T-cell (primary cell): ENCODE measurements at places on chromosomes 1 and 21. TPM values are rescaled to one million over a fixed set of nuclear protein-coding genes. Genes with fewer than 3 reads are reported as not detected.

The GPR137B gene
- 14.8 TPM for total RNA-seq

The MYOG gene
- total RNA-seq, result not detected

The ENAH gene
- total RNA-seq, result not detected

The REN gene
- total RNA-seq, result not detected

The CD5L gene
- not detected for total RNA-seq

DNA sequence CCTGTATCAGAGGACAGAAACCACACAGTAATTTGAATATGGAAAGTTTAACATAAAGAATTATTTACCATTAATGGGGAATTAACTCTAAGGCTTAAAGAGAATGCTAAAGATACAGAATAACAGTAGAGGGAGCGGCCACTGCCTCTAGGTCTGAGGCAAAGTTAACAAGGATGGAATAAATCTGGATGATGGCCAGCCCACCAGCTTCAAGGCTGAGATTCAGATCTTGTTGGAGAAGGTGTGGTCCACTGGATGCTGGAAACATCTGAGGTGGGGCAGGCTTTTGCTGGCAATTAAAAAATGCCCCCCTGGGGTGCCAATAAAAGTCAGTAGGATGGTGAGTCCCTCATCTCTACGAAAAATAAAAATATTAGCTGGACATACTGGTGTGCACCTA, 29.4 kb downstream of the ZMYM4 start:
- no peak overlapping the region for H3K4me3 ChIP-seq
- H3K27ac ChIP-seq, result no peak overlapping the region
- H3K4me1 ChIP-seq, result peaks cover 4% of the 10 kb centered on the region

DNA sequence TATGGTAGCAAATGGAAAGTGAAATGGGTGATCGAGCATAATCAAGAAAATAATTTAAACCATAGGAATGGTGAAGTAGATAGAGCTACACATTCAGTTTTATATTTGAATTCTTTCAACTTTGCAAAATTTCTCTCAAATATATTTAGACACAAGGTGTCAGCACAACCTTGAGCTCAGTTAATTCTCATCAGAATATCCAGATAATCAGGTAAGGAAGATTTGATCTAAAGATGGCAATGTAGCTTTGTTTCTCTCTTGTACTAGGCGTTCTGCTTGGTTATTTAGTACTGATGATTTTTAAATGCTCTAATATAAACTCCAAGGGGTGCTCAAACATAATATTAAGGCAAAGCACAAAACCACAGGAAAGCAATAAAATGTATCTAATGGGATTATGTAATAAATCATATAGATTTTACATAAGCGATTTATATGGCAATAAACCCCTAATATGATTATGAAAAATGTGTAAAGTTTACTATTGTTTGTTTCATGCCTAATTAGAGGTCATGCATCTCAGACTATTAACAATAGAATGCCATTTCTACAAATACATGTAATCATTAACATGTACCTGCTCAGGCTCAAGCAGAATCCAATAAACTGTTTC, 32.4 kb upstream of the SERTAD4 start:
- no peaks in the 10 kb centered on the region for H3K4me1 ChIP-seq
- no peak overlapping the region for H3K27ac ChIP-seq
- H3K27me3 ChIP-seq, result no peaks in the 10 kb centered on the region
- no peak overlapping the region for H3K4me3 ChIP-seq

GRCh38 chr21:44854664-44855446, 18.6 kb downstream of the PTTG1IP start:
- H3K27ac ChIP-seq, result peak overlapping the region; percentile 28
- H3K27me3 ChIP-seq, result no peaks in the 10 kb centered on the region
- H3K4me1 ChIP-seq, result peaks cover 27% of the 10 kb centered on the region

GRCh38 chr1:201640624-201641023, 101.7 kb downstream of the NAV1 start:
- H3K4me1 ChIP-seq, result no peaks in the 10 kb centered on the region
- no peak overlapping the region for H3K4me3 ChIP-seq
- DNase-seq, result no peak
- no peaks in the 10 kb centered on the region for H3K27me3 ChIP-seq
- H3K27ac ChIP-seq, result no peak overlapping the region
- no peaks in the 10 kb centered on the region for H3K36me3 ChIP-seq

DNA sequence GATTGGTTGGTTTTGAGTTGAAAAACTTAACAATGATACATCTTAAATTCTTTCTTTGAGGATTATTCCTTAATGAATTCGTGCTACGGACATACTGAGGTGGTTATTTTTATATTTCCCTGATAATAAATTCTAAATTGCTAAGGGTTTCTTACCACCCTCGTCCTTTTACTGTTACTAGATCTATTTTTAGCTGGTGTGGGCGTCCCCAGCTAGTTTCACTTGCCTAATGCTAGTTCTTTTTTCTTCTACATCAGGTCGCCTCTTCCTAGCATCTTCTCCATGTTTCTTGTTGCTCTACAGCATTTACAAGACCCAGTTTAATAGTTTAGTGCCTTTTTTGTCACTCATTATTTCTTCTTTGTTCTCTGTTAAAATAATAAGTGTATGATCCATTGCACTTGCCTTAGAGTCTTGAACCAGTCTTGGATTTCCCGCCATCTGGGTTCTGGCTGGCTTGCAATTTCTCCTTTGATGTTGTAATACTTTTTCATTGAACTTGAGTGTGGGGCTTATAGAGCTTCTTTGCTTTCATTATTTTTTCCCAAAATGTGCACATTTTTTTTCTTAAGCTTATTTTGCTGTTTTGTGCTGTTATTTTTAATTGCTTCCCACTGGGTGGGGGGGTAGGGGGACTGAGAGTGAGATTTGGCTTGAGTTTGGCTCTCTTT, 677 bp upstream of the HSD11B1 start:
- no peak overlapping the region for H3K4me3 ChIP-seq
- H3K27me3 ChIP-seq, result no peaks in the 10 kb centered on the region
- DNase-seq, result no peak
- no peaks in the 10 kb centered on the region for H3K4me1 ChIP-seq
- H3K27ac ChIP-seq, result no peak overlapping the region
- H3K36me3 ChIP-seq, result no peaks in the 10 kb centered on the region

DNA sequence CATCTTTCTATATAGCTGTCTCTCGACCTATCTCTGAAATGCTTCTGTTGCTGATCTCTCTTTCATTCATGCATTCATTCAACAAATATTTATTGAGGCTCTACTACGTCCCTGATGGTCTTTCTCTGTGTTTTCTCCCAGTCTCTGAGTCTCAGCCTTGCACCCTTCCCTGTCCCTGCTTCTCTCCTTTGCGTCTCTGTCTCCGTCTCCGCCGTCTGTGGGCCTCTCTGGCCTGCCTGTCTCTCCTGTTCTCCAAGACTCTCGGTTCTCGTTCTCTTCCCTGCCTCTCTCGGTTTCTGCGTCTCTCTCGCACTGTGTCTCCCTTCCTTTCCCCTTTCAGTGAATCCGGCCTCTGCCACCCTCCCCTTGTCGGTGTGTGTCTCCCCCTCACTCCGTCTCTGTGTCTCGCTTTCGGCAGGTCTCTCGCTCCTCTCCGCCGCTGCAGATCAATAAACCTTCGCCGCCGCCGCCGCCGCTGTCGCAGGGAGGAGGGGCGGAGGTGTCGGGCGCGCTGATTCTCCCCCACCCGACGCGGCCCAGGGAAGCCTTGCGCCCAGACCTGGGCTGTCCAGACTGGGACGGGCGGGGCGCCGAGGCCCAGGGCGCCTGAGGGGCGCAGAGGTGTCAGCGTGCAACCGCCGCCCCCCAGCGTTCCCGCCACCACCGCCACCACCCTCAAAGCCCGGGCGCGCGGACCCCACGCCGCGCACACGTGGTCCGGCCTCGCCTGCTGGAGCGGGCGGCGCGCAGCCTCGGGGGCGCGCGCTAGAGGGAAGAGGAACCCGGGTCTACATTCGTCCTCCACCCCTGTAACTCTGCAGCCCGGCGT, 3.0 kb downstream of the EFNA3 start:
- no peaks in the 10 kb centered on the region for H3K36me3 ChIP-seq
- H3K4me1 ChIP-seq, result peaks cover 59% of the 10 kb centered on the region

- DNase-seq, result no peak
- H3K4me1 ChIP-seq, result peaks cover 100% of the 10 kb centered on the region
- no peak overlapping the region for H3K4me3 ChIP-seq
- no peaks in the 10 kb centered on the region for H3K27me3 ChIP-seq
- peak overlapping the region; percentile 45 for H3K27ac ChIP-seq
Measured at GRCh38 chr1:156492591-156493080, 7.9 kb downstream of the MEF2D start.

DNA sequence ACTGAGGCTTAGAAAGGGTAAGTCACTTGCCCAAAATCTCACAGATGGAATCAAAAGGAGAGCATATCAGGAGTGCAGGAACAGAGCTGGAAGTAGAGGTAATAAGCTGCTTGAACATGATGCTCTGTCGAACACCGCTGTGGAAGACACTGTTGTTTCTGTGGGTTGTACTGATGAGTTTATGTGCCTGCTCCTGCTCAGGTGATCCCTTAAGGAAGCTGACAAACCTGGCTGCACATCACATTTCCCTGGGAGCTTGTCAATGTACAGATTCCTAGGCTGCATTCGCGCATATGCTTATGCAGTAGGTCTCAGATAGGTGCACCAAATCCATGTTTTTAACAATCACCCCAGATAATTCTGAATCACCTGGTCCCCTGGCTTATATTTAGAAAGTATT, 79.7 kb downstream of the ZNF326 start:
- no peaks in the 10 kb centered on the region for H3K36me3 ChIP-seq
- H3K4me1 ChIP-seq, result no peaks in the 10 kb centered on the region
- no peak overlapping the region for H3K27ac ChIP-seq
- no peak overlapping the region for H3K4me3 ChIP-seq

GRCh38 chr1:209648346-209648745, 3.9 kb downstream of the LAMB3 start:
- no peak overlapping the region for H3K4me3 ChIP-seq
- H3K4me1 ChIP-seq, result no peaks in the 10 kb centered on the region
- no peak overlapping the region for H3K27ac ChIP-seq
- DNase-seq, result no peak

DNA sequence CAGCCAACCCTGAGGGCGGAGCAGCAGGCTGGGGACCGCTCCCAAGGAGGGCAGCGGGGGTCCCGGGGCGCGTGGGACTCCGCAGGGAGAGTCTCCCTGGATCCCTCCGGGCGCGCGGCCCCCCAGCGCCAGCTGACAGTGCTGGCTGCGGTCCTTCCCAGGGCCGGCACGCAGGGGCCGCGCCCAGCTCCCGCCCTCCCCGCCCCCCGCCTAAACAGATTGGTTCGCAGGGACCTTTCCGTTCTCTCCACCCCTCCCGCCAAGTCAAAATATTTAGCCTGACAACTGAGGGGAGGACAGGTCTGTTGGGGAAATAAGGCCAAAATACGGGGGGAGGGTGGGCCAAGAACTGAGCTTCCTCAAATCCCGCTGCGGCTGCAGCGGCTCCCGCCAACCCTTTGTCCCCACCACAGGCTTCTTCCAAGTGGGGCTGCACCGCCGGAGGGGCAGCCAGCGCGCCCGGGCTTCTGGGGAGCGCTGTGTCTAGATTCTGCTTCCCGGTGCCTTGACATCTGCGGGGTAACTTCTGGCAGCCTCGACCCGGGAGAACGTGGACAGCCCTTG, at the start of gene INSRR:
TSS of gene INSRR (minus strand) at position 159 of the 564 bp plus-strand sequence. CDS start 496 bp downstream, outside the sequence.
- H3K27ac ChIP-seq, result no peak within 1 kb of the TSS
- H3K4me1 ChIP-seq, result peaks cover 5% of the 10 kb centered on the region
- H3K27me3 ChIP-seq, result peaks cover 12% of the 10 kb centered on the region
- H3K4me3 ChIP-seq, result peak within 1 kb of the TSS; percentile 71
- no peaks in the 10 kb centered on the region for H3K36me3 ChIP-seq

DNA sequence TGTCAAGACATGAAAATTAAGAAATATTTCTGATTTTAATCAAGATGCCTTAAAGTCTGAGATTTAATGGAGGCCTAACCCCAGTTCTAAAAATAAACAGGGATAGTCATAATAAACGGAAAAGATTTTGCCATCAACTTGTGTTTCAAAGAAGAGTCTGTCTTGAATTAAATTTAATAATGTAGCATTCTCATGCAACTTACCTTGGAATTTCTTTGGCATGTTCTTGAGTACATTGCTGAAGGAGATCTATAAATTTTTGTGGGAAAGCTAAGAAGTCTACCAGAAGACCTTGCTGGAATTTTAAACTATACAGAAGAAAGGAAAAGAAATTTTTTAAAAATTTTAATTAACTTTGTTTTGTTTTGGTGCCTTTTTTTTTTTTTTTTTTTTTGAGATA, 10.6 kb downstream of the SASS6 start:
- peaks cover 8% of the 10 kb centered on the region for H3K36me3 ChIP-seq
- DNase-seq, result no peak
- H3K27ac ChIP-seq, result no peak overlapping the region
- H3K4me3 ChIP-seq, result no peak overlapping the region

DNA sequence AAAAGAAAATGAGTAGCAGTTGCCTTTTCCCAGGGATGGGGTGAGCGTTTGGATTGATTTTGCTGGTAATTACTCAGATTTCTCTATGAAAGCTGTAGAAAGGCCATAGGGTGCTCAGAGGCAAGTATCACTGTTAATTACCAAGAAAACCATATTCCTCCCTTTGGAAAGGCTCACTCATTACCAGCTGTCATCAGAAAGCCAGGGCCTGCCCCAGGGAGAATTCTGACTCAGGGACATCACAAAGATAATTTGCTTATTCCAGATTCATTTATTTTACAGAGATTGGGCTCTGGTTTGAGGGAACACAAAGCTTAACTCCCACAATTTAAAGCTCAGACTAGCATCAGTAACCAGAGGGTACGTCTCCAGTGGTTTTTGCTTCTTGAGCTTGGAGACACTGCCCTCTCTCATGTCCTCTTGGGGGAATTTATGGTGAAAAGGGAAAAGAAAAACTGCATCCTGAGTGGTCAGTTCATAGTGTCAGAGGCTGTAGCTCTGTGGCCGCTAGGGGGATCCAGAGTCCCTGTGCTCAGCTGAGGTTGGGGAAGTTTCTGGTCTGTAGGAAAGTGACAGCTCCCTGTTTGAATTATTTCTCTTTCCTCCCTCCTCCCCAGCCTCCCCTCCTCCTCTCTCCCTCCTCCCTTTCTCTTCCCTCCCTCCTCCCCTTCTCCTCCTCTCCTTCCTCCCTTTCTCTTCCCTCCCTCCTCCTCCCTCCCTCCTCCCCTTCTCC, 204.3 kb downstream of the KCNJ6 start:
- peak; percentile 4 for DNase-seq
- H3K4me3 ChIP-seq, result no peak overlapping the region
- H3K27me3 ChIP-seq, result no peaks in the 10 kb centered on the region
- H3K4me1 ChIP-seq, result no peaks in the 10 kb centered on the region
- H3K27ac ChIP-seq, result no peak overlapping the region

DNA sequence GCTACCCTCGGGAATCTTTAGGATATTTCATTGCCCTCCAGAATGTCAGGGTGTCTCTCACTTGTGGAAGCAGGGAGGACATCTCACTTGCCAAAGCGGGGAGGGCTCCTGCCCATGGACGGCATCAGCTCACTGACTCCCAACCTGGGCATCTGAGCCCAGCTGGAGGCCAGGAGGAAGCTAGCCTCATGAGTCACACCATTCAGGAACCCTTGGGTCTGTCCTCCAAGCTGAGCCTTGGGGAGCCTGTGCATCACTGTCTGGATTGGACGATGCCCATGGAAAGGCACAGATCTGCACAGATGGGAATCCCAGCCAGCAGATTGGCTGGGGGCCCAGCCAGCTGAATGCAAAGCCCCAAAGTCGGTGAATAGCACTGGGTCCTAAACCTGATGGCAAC, 25.2 kb downstream of the WNT3A start:
- H3K27ac ChIP-seq, result no peak overlapping the region
- no peak overlapping the region for H3K4me3 ChIP-seq
- no peaks in the 10 kb centered on the region for H3K36me3 ChIP-seq
- peaks cover 58% of the 10 kb centered on the region for H3K27me3 ChIP-seq
- no peaks in the 10 kb centered on the region for H3K4me1 ChIP-seq
- no peak for DNase-seq

- H3K36me3 ChIP-seq, result no peaks in the 10 kb centered on the region
- H3K4me1 ChIP-seq, result no peaks in the 10 kb centered on the region
- H3K27ac ChIP-seq, result no peak overlapping the region
- H3K27me3 ChIP-seq, result peaks cover 2% of the 10 kb centered on the region
Measured at GRCh38 chr21:41156142-41156541, 11.8 kb upstream of the BACE2 start.

- no peaks in the 10 kb centered on the region for H3K27me3 ChIP-seq
- H3K4me1 ChIP-seq, result no peaks in the 10 kb centered on the region
- no peak overlapping the region for H3K27ac ChIP-seq
Measured at GRCh38 chr1:21829294-21829693, 17.2 kb downstream of the LDLRAD2 start.
